NCI-H526 (cell line): ENCODE measurements at places on chromosomes 1 and 21.
A peak's percentile ranks its signal among the peaks of the same experiment; 100 is the strongest.

DNA sequence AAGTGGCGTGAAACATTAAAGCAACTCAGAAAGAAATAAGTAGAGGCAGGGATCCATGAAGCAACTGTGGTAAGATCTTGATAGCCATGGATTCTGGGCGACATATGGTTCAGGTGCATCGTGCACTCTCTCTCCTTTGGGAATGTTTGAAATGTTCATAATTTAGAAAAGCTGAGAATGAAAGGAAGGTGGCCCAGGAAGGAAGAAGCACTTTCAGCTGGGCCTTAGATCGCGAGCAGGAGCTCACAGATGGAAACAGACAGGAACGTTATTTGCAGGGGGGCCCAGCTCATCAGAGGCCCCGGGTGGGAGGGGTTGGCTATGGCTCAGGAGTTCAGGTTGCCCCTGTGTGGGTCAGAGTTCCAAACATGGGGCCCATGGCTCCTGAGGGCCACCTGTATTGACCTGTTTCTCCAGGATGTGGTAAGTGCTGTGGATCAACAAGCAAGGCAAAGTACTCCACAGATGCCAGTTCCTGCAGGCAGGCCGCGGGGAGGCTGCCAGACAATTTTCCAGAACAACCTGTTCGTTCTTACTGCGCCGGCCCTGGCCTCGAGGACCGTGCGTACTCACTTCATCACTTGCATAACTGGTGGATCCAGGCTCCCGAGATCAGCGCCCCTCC lies 253.2 kb downstream of the TOMM20 start:
- no peak for DNase-seq

GRCh38 chr1:64038965-64039364 lies 164.5 kb upstream of the UBE2U start:
- no peak for DNase-seq

GRCh38 chr1:41365772-41366454 lies 4.7 kb downstream of the FOXO6 start:
- peak; percentile 59 for DNase-seq

DNA sequence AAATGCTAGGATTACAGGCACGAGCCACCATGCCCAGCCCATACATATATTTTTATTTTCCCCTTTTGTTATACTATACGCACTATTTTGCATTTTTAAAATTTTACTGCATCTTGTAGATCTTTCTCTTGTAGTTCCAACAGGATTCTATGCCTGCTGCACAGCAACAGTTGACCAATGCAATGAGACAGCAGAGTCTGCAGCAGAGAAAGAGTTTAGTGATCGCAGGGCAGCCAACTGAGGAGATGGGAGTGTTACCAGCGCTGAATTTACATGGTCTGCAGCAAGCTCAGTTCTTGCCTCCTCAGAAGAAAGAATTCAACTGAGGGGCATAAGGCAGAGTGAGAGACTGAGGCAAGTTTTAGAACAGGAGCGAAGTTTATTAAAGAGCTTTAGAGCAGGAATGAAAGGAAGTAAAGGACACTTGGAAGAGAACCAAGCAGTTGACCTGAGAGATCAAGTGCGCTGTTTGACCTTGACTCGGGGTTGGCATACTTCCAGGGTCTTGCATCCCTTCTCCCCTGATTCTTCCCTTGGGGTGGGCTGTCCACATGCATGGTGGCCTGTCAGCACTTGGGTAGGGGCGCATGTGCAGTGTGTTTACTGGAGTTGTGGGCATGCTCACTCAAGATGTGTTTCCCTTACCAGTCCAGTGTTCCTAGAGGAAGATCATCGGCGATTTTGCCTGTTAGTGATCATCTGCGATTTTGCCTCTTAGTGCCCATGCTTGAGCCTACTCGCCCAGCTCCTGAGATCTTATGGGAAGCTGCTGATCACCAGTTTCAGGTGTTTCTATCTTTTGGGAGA lies 4.1 kb upstream of the MTOR start:
- no peak for DNase-seq

- no peak for DNase-seq
Observed at GRCh38 chr21:30634906-30635305, at the start of gene KRTAP20-2. KRTAP20-2 (plus strand) TSS chr21:30635206; CDS start chr21:30635264, 58 bp downstream.
